G401 (cell line): ENCODE measurements at places on chromosomes 12 and 14. TPM values are rescaled to one million over a fixed set of nuclear protein-coding genes. Genes with fewer than 3 reads are reported as not detected.
A peak's percentile ranks its signal among the peaks of the same experiment; 100 is the strongest.

Gene ASCL1
- not detected in 2 replicates for total RNA-seq

DNA sequence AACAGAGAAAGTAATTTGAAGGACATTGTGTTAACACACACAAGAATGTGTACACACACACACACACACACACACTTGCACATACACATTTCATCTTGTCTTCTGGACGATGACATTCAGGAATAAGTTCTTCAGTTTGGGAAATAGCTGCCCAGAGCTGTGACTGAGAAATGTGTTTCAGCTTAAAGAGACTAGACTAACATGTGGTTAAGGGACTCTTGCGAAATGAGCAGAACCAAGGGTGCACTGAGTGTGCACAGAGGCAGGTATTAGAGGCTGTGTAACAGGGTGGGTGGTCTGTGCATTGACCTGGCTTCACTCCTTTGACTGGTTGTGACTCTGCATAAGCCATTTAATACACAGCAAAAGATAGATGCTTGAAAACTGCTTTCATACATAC lies 29.4 kb upstream of the KCNA5 start:
- DNase-seq, result no peak

DNA sequence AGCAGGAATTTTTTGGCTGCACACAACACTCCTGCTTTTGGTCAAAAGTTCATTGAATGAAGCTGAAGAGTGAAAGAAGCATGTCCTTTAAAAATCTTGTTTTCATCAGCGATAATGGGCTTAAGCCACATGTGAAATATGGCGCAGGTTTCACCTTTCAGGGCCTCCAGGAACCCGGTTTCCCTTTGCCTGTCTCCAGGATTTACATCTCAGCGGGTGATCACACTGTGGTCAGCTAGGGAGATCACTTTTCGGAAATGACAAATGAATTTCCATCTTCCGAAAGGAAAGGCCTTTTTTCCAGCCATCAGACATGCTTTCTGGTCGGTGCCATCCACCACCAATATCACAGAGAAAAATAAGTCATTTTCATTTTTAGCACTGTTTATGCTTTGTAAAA lies 727.1 kb upstream of the TBX3 start:
- no peak for DNase-seq

Gene SLC4A8
- 1.4 and 2.2 TPM in 2 replicates for total RNA-seq

Gene DIO2
- not detected in 2 replicates for total RNA-seq

DNA sequence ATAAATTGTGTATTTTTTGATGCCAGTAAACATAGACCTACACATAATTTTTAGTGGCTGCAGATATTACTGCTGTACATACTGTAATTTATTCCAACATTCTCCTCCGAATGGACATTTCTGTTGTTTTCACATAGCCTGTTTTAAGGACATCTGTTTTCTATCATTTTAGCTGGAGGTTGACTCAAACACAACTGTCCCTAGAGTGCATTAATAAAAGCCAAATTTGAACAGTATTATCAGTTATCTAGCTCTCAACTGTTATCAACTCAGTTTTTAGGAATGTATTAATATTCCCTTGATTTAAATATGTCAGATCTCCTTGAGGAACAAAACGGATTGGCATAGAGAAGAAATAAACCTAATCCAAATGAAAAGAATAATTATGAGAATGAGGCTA lies 17.2 kb upstream of the PIWIL1 start:
- DNase-seq, result no peak

DNA sequence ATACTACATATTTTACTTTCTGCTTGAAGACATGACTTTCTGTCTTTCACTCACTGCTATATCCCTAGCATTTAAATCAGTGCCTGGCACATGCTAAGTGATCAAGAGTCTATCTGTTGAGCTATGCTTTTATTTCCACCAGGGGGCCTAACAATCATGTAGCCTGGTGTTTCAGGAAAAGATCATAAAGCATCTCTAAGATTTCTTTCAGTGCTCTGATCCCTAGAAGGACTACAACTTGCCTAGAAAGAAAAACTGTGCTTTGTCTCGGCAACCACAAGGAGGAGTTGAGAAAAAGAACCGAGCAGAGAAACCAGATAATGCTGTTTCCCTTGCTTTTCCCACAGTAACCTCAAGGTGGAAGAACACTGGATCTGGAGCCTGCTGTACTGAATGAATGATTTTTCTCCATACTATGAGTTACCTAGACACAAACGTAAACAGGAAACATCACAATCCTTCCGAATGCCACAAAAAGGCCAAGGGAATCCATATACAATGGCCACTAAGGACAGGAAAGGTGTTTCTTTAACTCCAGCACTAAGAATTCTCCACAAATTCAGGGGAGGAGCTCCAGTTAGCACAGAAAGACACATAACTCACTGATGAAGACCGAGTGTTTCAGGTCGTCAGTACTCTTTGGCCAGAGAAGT lies 1.2 kb downstream of the CRY1 start:
- DNase-seq, result peak; percentile 90

DNA sequence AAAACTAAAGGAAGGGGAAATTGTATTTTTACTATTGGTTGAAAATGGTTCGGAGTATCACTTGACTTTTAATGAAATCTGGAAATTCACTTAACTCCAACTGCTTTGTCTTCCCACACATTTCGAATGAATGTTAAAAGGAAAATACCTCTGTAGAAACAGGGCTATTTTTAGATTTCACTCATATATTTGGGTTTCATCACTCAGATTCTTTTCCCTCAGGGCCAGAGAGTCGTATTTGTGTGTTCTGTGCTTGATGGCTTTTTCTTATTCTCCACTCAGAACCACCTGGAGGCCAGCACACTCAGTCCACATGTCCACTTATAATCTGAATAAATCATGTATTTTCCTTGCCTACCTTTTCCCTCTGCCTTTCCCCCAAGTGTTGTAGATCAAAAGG lies 40.0 kb downstream of the DAAM1 start:
- DNase-seq, result no peak

- DNase-seq, result peak; percentile 33
Measured at GRCh38 chr14:56333359-56334292, 215.4 kb downstream of the PELI2 start.

Gene HOXC6
- total RNA-seq, result 3.7 and 4.1 TPM in 2 replicates

DNA sequence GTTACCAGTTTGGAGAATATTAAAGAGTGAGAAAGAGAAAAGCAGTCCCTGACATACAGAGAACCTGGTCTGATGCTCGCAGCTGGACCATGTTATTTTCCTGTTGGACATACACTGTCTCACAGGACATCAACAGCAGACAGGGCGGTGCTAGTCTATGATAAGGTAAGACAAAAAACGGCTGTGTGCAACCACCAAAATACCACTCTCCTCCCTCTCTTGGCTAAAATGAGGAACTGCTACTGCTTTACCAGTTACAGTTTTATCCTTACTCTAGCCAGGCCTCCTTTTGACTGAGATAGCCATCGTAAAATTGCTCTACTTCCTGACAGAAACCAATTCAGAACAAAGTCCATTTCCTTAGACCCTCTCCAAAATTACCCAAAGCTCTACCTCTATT lies 47.0 kb upstream of the ERGIC2 start:
- DNase-seq, result no peak

DNA sequence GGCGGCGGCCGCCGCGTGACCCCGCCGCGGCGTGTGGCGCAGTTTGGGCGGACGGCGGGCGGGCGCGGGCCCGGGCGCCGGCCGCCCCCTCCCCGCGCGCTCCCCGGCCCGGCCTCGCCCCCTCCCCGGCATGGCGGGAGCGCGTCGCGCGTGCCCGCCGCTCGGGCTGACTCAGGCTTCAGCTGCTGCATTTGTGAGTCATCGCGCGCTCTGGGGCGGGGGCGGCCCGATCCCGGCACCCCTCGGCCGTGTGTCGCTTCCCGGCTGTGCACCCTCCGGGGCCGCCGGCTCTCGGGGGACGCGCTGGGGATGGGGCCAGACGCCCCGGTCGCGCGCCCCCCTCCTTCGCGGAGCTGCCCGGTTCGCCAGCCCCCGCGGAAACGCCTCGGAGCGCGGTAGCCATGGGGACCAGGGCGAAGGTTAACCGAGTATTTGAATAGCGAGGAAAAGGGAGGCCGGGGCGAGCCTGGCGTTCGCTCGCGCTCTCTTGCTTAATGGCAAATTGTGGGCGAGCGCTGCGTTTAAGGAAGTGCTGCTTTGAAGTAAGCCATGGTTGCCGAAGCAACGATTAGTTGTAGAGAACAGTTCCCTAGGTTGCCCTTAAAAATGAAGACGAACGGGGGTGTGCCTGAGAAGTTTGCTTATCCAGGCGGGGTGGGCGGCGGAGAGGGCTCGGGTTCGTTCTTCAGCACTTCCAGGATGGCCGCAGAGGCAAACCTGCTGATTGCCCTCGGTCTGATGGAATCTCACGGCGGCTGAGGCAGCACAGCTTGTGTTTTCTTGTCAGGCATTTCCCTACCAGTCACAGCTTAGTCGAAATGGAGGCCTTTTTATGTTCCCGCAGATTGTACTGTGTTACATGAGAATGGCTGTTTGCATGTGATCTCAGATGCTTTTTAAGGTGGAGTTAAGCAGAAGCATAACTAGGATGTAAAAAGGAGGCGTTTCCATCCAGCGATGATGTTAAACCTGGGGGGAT lies 896 bp downstream of the EIF5 start:
- DNase-seq, result no peak

- no peak for DNase-seq
Measured at GRCh38 chr12:91935296-91935695, 210.3 kb downstream of the BTG1 start.

DNA sequence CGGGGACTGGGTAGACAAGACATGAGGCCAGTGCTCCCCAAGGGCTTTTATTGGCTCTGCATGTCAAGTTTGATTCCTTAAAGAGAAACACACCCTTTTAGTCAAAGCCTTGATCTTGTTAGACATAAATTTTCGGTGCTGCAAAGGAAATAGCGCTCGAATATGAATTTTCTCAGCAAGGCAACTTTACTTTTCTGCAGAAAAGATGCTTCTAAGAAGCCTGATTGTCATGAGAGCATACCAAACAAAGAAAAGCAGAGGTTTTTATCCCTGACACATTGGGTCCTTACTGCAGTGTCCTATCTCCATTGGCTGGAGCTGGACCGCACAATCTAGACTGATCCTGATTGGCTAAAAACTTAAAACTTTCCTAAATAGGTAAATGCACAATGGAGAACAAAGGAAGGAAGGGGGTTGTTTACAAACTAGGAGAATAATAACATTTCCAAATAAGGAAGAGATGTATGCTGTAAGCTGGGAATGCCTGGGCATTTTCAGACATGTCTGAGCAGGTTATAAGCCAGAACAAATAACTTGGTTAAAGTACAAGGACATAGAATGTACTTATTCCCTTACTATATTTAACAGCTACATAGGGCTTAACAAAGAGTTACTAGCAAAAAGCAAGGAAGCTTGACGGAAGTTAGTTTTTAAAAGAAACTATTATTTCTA lies 17.2 kb downstream of the TXNRD1 start:
- no peak for DNase-seq

DNA sequence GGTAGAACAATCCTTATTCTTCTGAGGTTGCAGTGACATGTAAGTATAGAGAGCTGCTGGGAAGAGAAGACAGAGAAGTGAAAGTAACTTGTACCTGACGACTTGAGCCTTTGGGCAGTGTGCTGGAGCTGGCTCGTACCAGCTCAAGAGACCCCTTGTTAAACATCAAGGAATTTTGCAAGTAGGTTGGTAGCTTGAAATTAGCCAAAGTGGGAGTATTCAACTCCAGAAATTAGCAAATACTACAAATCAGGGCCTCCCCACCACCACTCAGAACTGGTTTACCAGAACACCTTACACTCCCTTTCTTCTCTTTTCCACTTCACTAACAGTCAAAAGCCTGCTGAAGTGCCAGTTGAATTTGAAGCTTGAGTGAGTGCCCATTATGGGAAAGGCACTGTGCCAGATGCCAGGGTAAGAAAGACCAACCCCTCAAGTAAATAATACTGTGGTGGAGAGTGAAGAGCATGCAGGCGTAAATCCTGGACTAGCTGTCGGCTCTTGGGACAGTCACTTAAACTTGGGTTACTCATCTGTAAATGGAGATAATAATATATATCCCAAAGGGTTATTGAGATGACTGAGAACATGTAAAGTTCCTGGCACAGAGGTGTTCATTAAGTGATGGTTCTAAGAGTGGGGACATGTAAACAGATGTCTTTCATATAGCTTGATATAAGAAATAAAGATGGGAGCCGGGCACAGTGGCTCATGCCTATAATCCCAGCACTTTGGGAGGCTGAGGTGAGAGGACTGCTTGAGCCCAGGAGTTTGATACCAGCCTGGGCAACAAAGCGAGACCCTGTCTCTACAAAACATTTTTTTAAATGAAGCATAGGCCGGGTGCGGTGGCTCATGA lies 27.0 kb upstream of the EID3 start:
- DNase-seq, result no peak

DNA sequence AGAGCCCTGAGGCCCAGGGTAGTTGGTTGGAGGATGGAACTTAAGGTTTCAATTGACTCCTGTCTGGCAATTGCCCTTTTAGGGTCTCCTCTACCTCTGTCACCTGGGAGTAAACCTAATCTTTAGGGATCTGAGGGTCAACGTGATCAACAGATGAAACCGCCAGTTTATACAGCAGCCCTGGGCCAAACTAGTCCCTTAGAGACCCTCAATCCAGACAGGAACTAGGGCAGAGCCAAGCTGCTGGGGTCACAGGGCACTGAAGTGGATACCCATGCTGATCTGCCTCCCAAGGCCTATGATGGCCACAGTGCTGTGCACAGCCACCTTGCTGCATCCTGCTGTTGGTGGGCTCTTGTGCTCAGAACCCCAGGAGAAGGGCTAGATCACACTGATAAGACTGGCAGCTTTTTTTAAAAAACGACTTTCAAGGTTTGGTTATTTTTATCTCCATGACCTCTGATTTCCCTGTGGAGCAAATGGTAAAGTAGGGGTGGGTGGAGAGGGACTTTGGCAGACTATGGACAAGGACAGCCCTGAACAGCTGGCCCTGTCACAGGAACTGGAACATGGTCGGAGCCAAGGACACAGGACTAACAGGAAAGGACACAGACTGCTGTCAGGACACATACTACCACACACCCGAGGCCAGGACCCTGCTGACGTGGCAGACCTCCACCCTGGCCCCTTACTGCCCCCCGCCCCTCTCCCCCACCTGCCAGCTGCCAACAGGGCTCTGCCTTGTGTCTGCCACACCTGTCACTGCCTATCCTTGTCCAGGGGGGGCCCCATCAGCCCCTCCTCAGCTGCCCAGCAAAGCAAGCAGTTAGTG lies 474 bp downstream of the FITM1 start:
- DNase-seq, result no peak

- DNase-seq, result no peak
Measured at GRCh38 chr14:99150236-99150635, 121.8 kb downstream of the BCL11B start.

- DNase-seq, result no peak
Measured at GRCh38 chr12:49923035-49923644, 19.4 kb upstream of the FAIM2 start.

DNA sequence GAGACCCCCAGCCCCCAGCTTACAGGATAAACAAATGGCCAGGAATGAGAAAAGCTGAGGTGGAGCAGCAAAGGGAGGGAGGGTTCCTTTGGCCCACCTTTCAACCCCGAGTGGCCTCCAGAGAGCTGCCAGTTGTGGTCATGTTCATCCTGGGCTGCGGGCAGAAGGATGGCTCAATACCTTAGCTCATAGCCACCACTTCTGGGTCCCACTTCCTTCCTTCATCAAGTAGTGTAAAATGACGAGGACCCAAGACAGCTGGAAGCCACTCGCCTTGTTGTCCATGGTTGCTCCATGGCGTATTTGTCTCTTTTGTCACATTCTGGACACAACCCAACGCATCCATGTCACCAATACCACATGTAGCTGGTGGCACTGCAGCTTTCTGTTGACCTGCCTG lies 24.2 kb downstream of the CRACR2A start:
- DNase-seq, result no peak

- no peak for DNase-seq
Measured at GRCh38 chr14:104528496-104528895, 51.1 kb upstream of the C14orf180 start.

Gene ABCC9
- total RNA-seq, result not detected in 2 replicates

- DNase-seq, result no peak
Measured at GRCh38 chr14:68389943-68390342, 402.9 kb downstream of the ZFP36L1 start.
